ENCODE measurements at places on chromosomes 1 and 21.

GRCh38 chr1:157517016-157517415, 35.3 kb downstream of the FCRL5 start:
- DNase-seq = no peak

DNA sequence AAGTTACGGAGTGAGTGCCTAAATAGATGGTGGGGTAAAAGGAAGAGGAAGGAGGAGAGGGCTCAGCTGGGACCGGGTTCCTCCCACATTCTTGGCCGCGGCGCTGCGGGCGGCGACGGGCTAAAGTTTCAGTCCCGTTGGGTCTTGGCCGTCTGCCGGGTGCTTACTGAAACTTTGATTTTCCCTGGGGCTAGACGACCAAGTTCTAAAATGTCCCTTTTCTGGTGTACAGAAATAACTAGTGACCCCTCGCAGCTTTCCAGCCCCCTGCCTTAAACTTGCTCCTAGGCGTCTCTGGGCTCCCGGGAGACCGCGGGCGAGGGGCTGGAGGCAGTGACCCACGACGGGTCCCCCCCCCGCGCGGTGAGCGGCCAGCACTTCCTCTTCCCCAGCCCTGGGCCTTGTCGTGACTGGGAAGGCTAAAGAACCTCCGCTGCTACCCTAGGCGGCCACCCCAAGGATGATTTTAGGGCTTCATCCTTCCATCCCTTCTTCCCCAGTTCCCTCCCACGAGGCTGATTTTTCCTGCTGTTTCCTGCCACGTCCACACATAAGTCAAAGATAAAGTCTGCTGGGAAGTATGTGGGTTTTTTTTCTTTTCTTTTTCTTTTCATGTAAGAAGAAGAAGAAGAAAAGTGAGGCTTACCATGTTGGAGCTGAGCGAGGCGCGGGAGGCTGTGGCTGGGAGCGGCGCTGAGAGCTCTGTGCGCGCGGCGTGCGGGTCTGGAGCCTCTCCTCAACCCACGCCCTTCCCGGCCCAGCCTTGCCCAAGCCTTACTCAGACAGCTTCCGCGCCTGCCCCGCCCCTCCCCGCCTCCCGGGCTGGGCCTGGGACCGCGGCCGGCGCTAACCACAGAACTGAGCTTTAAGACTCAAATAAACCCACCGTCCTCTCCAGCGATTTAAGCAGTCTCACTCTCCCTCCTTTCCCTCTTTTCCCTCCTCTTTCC, at the start of gene S100A11:
Gene S100A11, minus strand, starts transcription at position 738 of the 950 bp plus-strand sequence. Its CDS starts 89 bp downstream, at position 649.
- peak; percentile 96 for DNase-seq

GRCh38 chr1:22800629-22801028, 90.0 kb downstream of the EPHB2 start:
- no peak for DNase-seq

DNA sequence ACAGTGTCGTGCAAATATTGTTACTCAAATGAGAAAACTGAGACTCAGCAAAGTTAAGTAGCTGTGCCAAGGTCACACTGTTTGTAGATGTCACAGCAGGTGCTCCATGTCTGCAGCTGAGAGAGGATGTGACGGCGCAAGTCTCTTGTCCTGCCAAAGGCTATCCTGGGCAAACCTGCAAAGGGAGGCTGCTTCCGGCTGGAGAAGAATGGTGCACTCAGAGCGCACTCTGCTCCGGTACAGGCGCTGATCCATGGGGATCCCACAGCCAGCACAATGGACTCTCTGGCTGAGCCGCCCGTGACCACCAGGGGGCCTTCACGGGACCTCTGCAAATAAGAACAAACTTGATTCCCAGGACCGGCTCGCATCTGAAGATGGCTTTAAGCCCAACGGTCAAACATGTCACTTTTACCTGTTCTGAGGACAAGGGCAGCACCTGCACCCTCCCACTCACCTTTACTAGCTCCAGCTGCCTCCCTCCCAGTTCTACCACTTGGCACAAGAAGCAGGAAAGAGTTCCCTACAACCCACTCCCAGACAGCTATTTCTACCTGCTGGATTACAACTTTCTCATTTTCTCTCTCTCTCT, 21.9 kb downstream of the RD3 start:
- DNase-seq = peak; percentile 84

- no peak for DNase-seq
Observed at GRCh38 chr1:31570906-31571305, 5.4 kb upstream of the TINAGL1 start.

Measured in left colon (tissue), 2 donors.